Right renal pelvis (tissue), 4 donors: ENCODE measurements at places on chromosomes 3 and 15. TPM values are rescaled to one million over a fixed set of nuclear protein-coding genes. Genes with fewer than 3 reads are reported as not detected.

CCDC54 gene
- polyA plus RNA-seq: 0.10 TPM

CDHR4 gene
- polyA plus RNA-seq: not detected

XCR1 gene
- 0.06 TPM for polyA plus RNA-seq

AADAC gene
- 0.19 TPM for polyA plus RNA-seq

MAGEL2 gene
- polyA plus RNA-seq: 5.3 TPM

GOLGA6D gene
- 0.32 TPM for polyA plus RNA-seq
